B cell (primary cell): ENCODE measurements at places on chromosomes 3 and 15. TPM values are rescaled to one million over a fixed set of nuclear protein-coding genes. Genes with fewer than 3 reads are reported as not detected.

Gene LRRC31
- total RNA-seq = not detected in 2 replicates

Gene CYP1A2
- not detected in 2 replicates for total RNA-seq

Gene MITF
- not detected in 2 replicates for total RNA-seq

Gene ATP10A
- 0.22 and 1.6 TPM in 2 replicates for total RNA-seq

Gene IL17RE
- 0.34 TPM in 1 of 2 replicates, not detected in the other for total RNA-seq

Gene C3orf80
- total RNA-seq = not detected in 2 replicates

Gene KIF15
- 1.4 and 2.2 TPM in 2 replicates for total RNA-seq

Gene IQCF5
- total RNA-seq = not detected in 2 replicates

Gene MAP6D1
- total RNA-seq = 1.8 and 4.2 TPM in 2 replicates

GRCh38 chr3:129442947-129443346 is 2.9 kb downstream of the IFT122 start:
- H3K27ac ChIP-seq = no peak overlapping the region
- no peaks in the 10 kb centered on the region for H3K36me3 ChIP-seq
- DNase-seq = no peak
- H3K4me1 ChIP-seq = peaks cover 17% of the 10 kb centered on the region
- H3K4me3 ChIP-seq = no peak overlapping the region

DNA sequence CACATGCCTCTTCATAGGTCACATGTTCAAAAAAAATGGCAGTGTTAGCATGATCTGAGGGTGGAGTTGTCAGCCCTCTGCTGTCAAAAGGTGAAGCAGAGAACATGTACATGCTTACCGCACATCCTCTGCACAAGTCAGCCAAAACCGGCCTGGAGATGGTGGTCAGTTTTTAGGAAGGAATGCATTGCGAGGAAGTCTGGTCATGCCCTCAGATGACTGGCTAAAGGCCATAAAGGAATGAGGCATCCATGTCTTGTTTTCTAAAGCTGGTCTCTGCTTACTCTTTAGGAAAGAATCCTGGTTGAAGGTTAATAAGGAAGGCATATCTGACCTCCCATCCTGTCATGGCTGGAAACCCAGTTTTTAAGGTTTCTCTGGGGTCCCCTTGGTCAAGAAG is 292.0 kb upstream of the CCDC54 start:
- H3K27ac ChIP-seq = no peak overlapping the region
- H3K4me3 ChIP-seq = no peak overlapping the region
- H3K27me3 ChIP-seq = no peaks in the 10 kb centered on the region
- H3K36me3 ChIP-seq = no peaks in the 10 kb centered on the region
- no peaks in the 10 kb centered on the region for H3K4me1 ChIP-seq

DNA sequence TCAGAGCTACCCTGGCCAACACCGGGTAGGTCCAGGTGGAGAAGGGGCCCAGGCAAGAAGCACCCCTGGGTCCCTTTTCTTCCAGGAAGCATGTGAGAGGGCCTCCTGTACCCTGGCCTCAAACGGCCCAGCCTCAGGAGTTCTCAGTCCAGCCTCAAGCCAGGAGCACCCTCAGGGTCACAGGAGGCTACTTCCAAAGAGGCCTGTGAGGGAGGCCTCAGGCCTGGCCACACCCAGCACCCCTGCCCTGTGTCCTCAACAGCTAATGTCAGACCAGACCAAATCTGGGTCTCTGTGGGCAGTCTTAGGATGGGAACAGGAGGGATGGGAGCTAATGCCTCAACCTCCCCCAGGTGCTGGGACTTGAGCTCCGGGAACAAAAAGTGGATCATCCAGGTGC is 23.5 kb downstream of the PTH1R start:
- peaks cover 9% of the 10 kb centered on the region for H3K4me1 ChIP-seq
- H3K36me3 ChIP-seq = no peaks in the 10 kb centered on the region
- no peaks in the 10 kb centered on the region for H3K27me3 ChIP-seq

- H3K27me3 ChIP-seq = no peaks in the 10 kb centered on the region
- DNase-seq = no peak
Measured at GRCh38 chr3:72617424-72618024, 230.7 kb downstream of the SHQ1 start.

DNA sequence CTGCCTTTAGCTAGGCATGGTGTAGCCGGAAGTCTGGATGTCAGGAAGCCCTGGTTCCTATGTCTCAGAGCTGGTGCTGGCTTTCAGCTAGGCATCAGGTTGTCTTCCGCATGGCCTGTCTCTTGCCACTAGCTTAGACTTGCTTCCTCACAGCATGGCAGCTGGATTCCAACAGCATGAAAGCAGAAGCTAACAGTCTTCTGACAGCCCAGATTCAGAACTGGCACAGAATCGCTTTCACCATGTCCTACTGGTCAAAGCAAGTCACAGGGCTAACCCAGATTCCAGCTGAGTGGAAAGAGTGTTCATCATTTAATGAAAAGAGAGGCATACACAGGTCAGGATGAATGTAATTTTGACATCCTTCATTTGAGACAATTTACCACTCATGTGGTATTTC is 1050.5 kb downstream of the ROBO2 start:
- no peak overlapping the region for H3K27ac ChIP-seq
- H3K27me3 ChIP-seq = no peaks in the 10 kb centered on the region
- DNase-seq = no peak
- H3K4me1 ChIP-seq = no peaks in the 10 kb centered on the region

DNA sequence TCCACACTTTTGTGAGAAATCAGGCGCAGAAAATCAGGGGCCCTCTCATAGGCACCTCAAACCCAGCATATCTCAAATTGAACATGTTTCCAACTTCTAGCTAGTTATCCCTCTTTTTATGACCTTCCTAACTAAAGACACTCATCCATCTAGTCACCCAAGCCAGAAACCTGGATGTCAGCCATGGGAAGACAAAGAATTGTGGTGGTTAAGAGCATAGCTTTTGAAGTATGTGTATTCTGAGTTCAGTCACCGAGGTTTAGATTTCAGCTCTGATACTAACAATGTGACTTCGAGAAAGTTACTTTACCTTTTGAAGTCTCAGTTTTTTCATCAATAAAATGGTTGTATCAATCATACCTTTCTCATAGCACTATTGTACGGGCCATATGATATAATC is 495.5 kb downstream of the NLGN1 start:
- no peaks in the 10 kb centered on the region for H3K27me3 ChIP-seq
- no peak for DNase-seq
- no peak overlapping the region for H3K27ac ChIP-seq
- H3K4me3 ChIP-seq = no peak overlapping the region
- H3K36me3 ChIP-seq = no peaks in the 10 kb centered on the region
- no peaks in the 10 kb centered on the region for H3K4me1 ChIP-seq

- H3K36me3 ChIP-seq = no peaks in the 10 kb centered on the region
- no peaks in the 10 kb centered on the region for H3K27me3 ChIP-seq
- DNase-seq = no peak
- H3K27ac ChIP-seq = no peak overlapping the region
- no peaks in the 10 kb centered on the region for H3K4me1 ChIP-seq
Measured at GRCh38 chr15:96503276-96503675, 172.8 kb downstream of the NR2F2 start.

- DNase-seq = no peak
- no peak overlapping the region for H3K4me3 ChIP-seq
- H3K36me3 ChIP-seq = no peaks in the 10 kb centered on the region
- no peak overlapping the region for H3K27ac ChIP-seq
Measured at GRCh38 chr15:80638553-80639167, 56.5 kb upstream of the ABHD17C start.

- no peak for DNase-seq
- no peaks in the 10 kb centered on the region for H3K27me3 ChIP-seq
- H3K4me3 ChIP-seq = no peak overlapping the region
- no peak overlapping the region for H3K27ac ChIP-seq
- H3K36me3 ChIP-seq = no peaks in the 10 kb centered on the region
- no peaks in the 10 kb centered on the region for H3K4me1 ChIP-seq
Measured at GRCh38 chr3:133860519-133860918, 35.2 kb downstream of the RAB6B start.

- DNase-seq = no peak
- no peak overlapping the region for H3K4me3 ChIP-seq
- H3K27ac ChIP-seq = no peak overlapping the region
- no peaks in the 10 kb centered on the region for H3K36me3 ChIP-seq
- no peaks in the 10 kb centered on the region for H3K27me3 ChIP-seq
- H3K4me1 ChIP-seq = no peaks in the 10 kb centered on the region
Measured at GRCh38 chr3:143436231-143436930, 316.8 kb downstream of the CHST2 start.

GRCh38 chr3:52570076-52570475 is 33.7 kb downstream of the UQCC5 start:
- no peaks in the 10 kb centered on the region for H3K4me1 ChIP-seq
- no peak overlapping the region for H3K4me3 ChIP-seq
- no peak overlapping the region for H3K27ac ChIP-seq
- peaks cover 29% of the 10 kb centered on the region for H3K36me3 ChIP-seq

DNA sequence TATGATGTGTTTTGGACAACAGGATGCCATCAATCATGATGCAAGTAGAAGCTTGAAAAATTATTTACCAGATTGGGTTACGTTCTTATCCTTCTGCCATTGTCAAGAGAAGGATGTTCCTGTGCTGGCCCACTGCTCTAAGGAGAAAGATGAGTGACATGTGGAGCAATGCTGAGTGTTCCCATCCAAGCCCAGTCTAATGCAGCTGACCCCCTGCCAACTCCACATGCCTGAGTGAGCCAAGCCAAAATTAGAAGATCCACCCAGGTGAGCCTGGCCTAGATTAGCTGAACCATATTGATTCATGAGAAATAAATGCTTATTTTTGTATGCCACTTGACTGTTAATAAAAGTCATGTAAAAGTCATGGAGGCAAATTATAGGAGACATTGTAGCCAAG is 446.5 kb downstream of the CNTN3 start:
- no peaks in the 10 kb centered on the region for H3K27me3 ChIP-seq
- H3K27ac ChIP-seq = no peak overlapping the region
- H3K36me3 ChIP-seq = no peaks in the 10 kb centered on the region
- H3K4me1 ChIP-seq = no peaks in the 10 kb centered on the region
- no peak overlapping the region for H3K4me3 ChIP-seq

DNA sequence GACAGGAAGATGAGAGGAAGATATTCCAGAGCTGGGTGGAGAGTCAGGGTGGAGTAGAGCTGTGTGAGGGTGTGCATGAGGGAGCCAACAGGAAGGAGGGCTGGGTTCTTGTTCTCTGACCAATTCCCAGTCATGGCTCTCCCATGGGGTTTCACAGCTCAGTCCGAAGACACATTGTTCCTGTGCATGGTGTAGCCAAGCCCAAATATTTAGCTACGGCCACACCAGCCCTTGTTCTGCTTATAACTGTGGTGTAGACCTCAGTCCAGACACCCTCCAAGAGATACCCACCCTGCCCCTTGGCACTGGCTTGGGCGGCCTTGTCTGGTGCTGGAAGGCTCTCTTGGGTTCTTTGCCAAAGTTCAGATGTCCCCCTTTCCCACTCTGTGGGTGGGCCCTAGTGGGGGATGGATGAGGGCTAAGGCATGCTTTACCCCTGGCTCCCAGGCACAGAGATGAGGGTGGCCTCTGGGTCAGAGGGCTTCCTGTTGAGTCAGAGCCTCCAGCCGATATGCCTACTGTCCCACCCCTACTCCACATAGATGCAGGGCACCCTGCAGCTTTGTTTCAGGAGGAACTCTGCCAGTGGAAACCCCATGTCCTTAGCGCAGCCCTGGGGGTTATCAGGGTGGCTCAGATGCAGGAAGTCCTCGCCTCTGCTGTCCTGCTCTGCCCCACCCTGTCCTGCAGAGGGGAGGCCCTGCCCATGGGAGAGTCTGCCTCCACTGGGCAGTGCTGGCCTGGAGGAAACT is 271.2 kb upstream of the CTDSPL start:
- no peaks in the 10 kb centered on the region for H3K27me3 ChIP-seq
- no peak overlapping the region for H3K27ac ChIP-seq
- DNase-seq = no peak
- no peak overlapping the region for H3K4me3 ChIP-seq

GRCh38 chr3:189685291-189685690 is 54.1 kb downstream of the TP63 start:
- no peak for DNase-seq
- H3K4me1 ChIP-seq = no peaks in the 10 kb centered on the region
- H3K36me3 ChIP-seq = no peaks in the 10 kb centered on the region
- no peak overlapping the region for H3K27ac ChIP-seq
- no peak overlapping the region for H3K4me3 ChIP-seq
- H3K27me3 ChIP-seq = no peaks in the 10 kb centered on the region

- H3K36me3 ChIP-seq = no peaks in the 10 kb centered on the region
- H3K4me3 ChIP-seq = no peak overlapping the region
Measured at GRCh38 chr3:162134571-162134970, 638.0 kb downstream of the OTOL1 start.

GRCh38 chr15:50884540-50884939 is 23.9 kb upstream of the AP4E1 start:
- H3K27ac ChIP-seq = no peak overlapping the region
- no peak overlapping the region for H3K4me3 ChIP-seq
- H3K36me3 ChIP-seq = no peaks in the 10 kb centered on the region
- no peak for DNase-seq
- no peaks in the 10 kb centered on the region for H3K4me1 ChIP-seq
- H3K27me3 ChIP-seq = no peaks in the 10 kb centered on the region

GRCh38 chr15:25416693-25417092 is 22.1 kb downstream of the UBE3A start:
- H3K4me1 ChIP-seq = peaks cover 9% of the 10 kb centered on the region
- H3K4me3 ChIP-seq = no peak overlapping the region
- no peak overlapping the region for H3K27ac ChIP-seq
- H3K27me3 ChIP-seq = no peaks in the 10 kb centered on the region

DNA sequence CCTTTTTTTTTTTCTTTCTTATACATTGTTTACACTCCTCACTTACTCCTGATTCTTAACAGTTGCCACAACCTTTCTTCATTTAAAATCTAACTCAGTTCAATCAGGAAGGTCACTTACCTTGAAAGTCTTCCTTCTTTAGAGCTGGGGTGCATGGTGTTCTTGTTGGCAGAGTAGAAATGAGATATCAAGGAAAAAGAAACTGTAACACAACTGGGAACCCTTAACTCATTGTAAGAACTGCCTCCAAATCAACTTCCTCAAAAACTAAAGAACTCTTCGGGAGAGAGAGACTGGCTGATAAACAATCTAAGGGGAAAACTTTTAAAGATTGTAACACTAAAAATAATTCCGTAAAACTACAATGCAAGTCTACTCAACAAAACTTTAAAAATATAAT is 1.4 kb upstream of the APPL1 start:
- no peak for DNase-seq
- H3K4me3 ChIP-seq = no peak overlapping the region
- no peaks in the 10 kb centered on the region for H3K27me3 ChIP-seq
- no peak overlapping the region for H3K27ac ChIP-seq

DNA sequence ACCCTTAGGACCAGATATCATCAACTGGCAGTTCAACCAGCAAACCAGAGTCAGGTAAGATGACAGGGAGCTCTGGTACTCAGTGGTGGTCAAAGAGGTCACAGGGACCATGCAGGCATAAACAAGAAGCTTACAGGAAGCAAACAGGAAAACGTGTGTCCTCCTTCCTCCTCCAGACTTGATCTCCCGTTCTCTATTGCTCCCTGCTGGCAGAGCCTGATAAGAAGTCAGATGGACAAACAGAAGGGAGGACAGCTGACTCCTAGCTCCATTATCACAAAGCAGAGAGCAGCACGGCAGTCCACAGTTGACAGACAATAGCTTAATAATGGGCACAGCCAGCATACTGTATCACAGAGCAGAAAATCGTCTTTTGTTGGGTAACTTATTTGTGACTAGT is 156.5 kb upstream of the SLC2A2 start:
- no peaks in the 10 kb centered on the region for H3K36me3 ChIP-seq
- no peaks in the 10 kb centered on the region for H3K4me1 ChIP-seq
- no peaks in the 10 kb centered on the region for H3K27me3 ChIP-seq
- no peak overlapping the region for H3K27ac ChIP-seq
